Activated CD4-positive, alpha-beta T cell treated with anti-CD3 and anti-CD28 coated beads, Interleukin-2, amount 10 ng/mL, durations not matched to agents 7 days and 5 days (primary cell): ENCODE measurements at places on chromosomes 1 and 21. TPM values are rescaled to one million over a fixed set of nuclear protein-coding genes. Genes with fewer than 3 reads are reported as not detected.

GRCh38 chr1:33742663-33743062, 121.2 kb upstream of the HMGB4 start:
- no peak for DNase-seq
- H3K36me3 ChIP-seq, result no peaks in the 10 kb centered on the region
- H3K4me3 ChIP-seq, result no peak overlapping the region
- no peak overlapping the region for H3K27ac ChIP-seq
- H3K27me3 ChIP-seq, result peaks cover 3% of the 10 kb centered on the region
- no peaks in the 10 kb centered on the region for H3K4me1 ChIP-seq

- H3K27ac ChIP-seq, result no peak overlapping the region
- no peak for DNase-seq
- H3K36me3 ChIP-seq, result no peaks in the 10 kb centered on the region
- peaks cover 2% of the 10 kb centered on the region for H3K27me3 ChIP-seq
- peaks cover 49% of the 10 kb centered on the region for H3K4me1 ChIP-seq
Measured at GRCh38 chr1:202837746-202838262, 27.1 kb downstream of the PCAT6 start.

DNA sequence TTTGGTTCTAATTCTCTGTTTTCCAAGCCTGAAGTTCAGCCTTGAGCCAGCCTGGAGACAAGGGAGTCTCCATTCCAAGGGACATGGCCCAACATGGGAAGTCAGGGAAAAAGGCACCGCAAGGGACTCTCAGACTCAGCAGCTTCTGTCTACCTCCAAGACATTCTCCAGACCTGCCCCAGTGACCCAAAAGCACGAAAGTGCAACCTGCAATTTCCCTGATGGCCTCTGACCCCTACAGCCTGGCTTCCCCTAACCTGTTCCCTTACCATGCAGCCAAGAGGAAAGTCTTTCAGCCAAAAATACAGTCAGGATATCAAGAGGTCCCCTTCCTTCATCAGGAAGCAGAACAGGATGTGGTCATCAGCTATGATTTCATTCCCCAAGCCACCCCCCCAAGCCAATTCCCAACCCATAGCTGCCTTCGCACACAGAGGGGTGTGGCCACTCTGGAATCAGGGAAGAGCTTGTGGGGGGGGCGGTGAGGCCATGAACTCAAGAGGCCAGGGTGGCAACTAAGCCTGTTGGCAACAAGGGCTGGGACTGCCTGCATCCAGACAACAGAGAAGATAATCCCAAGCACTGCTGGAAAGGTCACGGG, 59.2 kb downstream of the TIAM1 start:
- no peaks in the 10 kb centered on the region for H3K27me3 ChIP-seq
- peaks cover 26% of the 10 kb centered on the region for H3K4me1 ChIP-seq
- H3K4me3 ChIP-seq, result no peak overlapping the region
- no peak for DNase-seq
- peak overlapping the region; percentile 60 for H3K27ac ChIP-seq

GRCh38 chr1:117033772-117034171, 26.4 kb upstream of the TTF2 start:
- H3K27ac ChIP-seq, result no peak overlapping the region
- H3K36me3 ChIP-seq, result peaks cover 7% of the 10 kb centered on the region
- H3K4me1 ChIP-seq, result peaks cover 2% of the 10 kb centered on the region
- no peaks in the 10 kb centered on the region for H3K27me3 ChIP-seq
- no peak for DNase-seq
- H3K4me3 ChIP-seq, result no peak overlapping the region

DNA sequence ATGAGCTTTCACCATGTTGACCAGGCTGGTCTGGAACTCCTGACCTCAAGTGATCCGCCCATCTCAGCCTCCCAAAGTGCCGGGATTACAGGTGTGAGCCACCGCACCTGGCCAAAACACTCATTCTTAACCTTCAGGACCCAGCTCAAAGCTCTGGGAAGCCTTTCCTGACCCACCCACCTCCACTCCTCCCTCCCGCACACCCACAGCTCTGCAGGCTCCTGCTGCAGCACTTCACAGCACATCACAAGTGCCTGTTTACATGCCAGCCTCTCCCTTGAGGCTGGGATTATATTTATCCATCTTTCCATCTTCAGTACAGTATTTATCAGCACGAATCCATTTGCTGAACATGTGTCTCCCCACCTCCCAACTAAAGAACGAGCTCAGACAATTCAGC, 14.9 kb downstream of the SLC9A1 start:
- H3K36me3 ChIP-seq, result peaks cover 12% of the 10 kb centered on the region
- H3K27ac ChIP-seq, result no peak overlapping the region
- no peaks in the 10 kb centered on the region for H3K27me3 ChIP-seq

GRCh38 chr1:155226910-155227260, 18.4 kb downstream of the MTX1 start:
- peak; percentile 51 for DNase-seq
- H3K27ac ChIP-seq, result peak overlapping the region; percentile 92
- peaks cover 8% of the 10 kb centered on the region for H3K36me3 ChIP-seq
- peak overlapping the region; percentile 84 for H3K4me3 ChIP-seq
- H3K4me1 ChIP-seq, result peaks cover 36% of the 10 kb centered on the region

DNA sequence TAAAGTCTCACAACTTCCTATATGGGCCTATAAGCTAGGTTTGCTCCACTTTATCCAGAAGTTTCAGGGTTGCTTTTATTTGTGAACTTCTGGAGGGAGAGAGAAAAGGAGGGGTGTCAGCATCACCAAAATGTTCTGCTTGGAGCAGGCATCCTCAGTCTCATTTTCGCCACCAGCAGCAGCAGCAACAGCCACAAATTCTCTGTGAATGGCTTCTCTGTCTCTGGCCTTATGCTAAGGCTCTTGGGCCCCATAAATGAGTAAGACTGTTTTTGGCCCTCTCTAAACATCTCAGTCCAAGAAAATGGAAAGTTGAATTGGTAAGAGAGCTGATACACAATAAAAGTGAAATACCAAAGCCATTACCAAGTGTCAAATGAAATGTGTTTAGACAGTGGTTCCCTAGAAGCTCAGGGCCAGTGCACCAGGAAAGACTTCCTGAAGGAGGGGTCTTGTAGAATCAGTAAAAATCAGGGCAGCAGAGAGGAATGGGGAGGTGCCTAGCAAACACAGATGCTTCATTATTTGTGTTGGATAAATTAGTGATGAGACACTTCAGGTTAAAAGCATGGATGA, 53.0 kb upstream of the SPATA6 start:
- H3K36me3 ChIP-seq, result no peaks in the 10 kb centered on the region
- no peak overlapping the region for H3K27ac ChIP-seq
- peaks cover 5% of the 10 kb centered on the region for H3K27me3 ChIP-seq
- H3K4me3 ChIP-seq, result no peak overlapping the region

Gene RPAP2
- total RNA-seq, result 28.1 TPM
